ENCODE measurements at places on chromosomes 11 and 22.

DNA sequence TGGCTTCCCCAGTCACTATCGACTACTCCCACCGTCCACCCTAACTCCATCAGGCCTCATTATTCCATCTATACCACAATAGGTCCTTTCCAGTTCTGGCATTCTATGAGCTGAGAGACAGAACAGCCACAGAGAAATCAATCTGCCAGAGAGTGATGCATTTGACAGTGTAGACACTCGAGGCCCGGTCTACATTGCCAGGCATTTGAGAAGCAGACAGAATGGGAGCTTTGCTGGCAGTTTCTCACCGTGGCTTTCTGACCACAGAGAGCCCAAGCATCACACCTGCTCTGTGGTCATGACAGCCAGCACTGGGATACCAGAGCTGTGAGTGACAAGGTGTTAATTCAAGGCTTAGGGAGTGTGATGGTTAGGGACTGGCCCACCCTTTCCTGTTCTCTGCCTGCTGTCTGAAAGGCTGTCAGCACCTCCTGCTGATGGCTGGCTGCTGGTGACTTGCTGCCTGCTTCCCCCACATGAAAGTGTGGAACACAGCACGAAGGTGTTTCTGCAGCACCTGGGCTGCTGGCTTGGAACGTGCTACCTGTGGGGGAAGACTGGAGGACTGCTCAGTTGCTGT lies 137.8 kb downstream of the KIRREL3 start:
- DNase-seq = no peak

- no peak for DNase-seq
These were observed 1032.5 kb downstream of the DLG2 start for GRCh38 chr11:84594602-84595001.

DNA sequence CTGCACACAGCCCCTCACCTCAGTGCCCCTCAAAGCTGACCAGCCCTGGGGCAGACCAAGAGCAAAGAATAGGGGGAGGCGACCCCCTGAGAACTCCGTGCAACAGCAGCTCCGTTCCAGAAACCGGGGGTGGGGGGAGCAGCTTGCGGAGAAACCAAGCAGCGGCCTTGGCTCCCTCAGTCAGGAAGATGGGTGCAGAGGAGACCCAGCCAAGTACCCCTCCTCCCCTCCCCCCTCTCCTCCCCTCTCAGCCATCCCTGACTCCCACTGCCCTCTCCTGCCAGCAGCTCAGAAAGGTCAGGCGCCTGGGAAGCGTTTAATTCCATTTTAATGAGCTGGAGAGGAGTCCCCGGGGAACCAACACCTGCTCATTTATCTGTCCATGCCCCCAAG lies 78.9 kb downstream of the PDE2A start:
- DNase-seq = no peak

GRCh38 chr11:37858398-37858797 lies 1260.4 kb upstream of the RAG2 start:
- peak; percentile 11 for DNase-seq

DNA sequence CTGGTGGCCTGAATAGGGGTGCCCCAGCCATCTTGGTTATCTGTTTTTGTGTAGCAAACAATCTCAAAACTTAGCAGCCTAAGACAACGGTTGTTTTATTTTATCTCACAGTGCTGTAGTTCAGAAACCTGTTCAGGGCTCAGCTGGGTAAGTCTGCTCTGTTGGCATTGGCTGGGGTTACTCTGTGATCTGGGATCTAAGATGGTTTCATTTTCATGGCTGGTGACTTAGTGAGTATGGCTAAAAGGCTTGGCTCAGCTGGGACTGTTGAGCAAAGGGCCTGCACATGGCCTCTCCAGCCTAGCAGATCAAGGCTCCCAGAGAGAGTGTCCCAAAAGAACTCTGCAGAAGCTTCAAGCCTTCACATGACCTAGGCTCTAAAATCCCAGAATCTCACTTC lies 60.8 kb upstream of the POU2AF1 start:
- no peak for DNase-seq

DNA sequence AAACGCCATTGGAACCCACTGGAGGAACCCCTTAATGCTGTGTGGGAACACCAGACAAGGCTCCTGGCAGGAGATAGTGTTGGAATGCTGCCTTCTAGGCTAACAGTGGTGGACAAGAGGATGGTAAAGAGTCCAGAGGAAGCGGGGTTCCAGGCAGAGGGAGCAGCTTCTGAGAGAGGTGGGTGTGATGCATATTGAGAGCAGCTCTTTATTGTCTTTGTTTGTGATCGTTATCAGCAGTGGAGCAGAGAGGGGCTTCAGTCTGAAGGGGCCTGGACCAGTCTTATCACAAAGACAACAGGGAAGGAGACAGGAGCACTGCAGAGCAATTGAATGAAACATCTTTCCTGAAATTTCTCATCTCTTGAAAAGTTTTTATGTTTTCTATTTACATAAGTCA lies 106.8 kb upstream of the PLET1 start:
- DNase-seq = no peak

All from ELR (cell line).